ENCODE measurements at places on chromosomes 12 and 14.

DNA sequence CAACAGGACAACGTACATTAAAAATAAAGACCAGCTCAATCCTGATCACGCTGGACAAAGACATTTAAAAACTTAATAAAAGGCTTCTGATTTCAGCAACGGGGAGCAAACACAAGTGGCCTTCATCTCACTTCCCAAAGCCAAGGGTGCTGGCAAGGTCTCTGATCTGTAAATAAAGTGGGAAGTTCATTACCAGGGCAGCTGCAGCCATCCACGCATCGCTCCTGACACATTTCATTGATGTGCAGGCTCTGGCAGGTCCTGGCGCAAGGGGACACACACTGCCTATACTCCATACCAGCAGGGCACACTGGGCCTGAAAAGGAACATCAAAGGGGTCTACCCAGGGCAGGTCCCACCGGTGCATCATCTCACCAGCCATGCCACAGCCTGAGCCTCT is 51.0 kb downstream of the VWF start:
- DNase-seq, result no peak

- peak; percentile 24 for DNase-seq
Observed at GRCh38 chr12:55686366-55687010, 21.2 kb downstream of the ITGA7 start.

DNA sequence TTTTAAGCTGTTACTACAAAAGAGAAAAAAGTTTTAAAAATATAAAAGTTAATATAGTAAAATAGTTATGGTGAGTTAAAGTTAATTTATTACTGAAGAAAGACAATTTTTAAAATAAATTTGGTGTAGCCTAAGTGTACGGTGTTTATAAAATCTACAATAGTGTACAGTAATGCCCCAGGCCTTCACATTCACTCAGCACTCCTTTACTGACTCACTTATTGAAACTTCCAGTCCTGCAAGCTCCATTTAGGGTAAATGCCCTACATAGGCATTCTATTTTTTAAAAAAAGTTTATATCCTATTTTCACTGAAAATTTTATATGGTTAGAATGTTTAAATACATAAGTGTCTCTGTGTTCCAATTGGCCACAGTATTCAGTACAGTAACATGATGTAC is 769.5 kb upstream of the NOVA1 start:
- DNase-seq, result no peak

DNA sequence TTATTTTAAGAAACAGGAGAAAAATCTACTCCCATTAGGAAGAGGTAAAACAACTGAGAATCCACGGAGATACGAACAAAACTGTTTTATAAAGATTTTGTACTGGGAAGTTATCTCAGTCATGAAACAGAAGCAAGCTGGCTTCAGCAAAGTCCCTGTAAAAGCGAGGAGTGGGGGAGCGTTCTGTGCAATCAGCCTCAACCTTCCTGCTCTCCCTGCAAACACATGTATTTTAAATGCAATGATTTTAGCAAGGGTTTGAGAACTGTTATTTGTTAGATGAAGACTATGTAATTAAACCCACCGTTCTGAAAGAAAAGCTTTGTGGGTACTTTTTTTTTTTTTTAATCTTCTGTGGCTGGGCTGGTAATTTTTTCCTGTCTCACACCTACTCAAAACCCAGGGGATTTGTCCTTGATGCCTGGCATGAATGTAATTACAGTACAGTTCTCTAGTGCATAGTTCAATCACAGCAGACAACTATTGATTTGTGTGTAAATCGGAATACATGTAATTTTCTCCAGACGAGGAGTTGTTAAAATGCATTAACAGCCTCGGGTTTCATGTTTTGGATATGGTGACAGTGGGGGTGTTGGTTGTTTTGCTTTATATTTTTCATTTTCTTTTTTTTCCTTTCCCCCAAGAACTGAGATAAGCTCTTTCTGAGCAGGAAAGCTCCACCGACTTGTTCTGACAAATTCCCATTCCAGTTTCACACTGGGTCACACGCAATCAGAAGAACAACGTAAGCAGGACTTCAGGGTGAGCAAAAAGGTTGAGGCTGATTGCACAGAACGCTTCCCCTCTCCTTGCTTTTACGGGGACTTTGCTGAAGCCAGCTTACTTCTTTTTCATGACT is 153.6 kb downstream of the PHLDA1 start:
- DNase-seq, result no peak

DNA sequence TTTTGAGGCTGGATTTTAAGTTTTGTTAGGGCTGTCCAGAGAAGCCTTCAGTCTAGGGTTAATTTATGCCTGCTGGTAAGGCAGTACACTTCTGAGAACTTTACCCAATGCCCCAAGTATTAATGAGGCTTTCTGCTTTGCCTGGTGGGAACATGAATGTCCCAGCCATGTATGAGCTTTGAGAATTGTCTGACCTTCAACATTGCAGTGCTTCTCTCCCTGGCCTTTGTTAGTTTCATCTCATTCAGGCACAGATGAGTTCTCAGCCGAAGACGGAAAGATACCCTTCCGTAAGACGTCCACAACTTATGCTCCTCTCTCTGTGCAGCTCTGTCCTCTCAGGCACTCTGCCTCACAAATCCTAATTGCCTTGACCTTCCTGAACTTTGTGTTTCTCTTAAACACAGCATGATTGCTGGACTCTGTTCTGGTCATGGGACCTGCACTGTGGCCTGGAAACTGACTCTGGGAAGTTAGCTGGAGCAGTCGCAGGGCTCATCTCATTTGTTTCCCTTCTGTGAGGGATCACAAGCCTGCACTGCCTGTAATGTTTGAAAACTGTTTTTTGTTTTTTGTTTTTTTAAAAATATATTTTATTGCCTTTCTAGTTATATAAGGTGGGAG is 15.7 kb downstream of the CHPT1 start:
- DNase-seq, result no peak

GRCh38 chr12:51307655-51308593 is 16.1 kb downstream of the BIN2 start:
- peak; percentile 92 for DNase-seq

GRCh38 chr14:98947911-98948595 is 323.9 kb downstream of the BCL11B start:
- DNase-seq, result no peak

DNA sequence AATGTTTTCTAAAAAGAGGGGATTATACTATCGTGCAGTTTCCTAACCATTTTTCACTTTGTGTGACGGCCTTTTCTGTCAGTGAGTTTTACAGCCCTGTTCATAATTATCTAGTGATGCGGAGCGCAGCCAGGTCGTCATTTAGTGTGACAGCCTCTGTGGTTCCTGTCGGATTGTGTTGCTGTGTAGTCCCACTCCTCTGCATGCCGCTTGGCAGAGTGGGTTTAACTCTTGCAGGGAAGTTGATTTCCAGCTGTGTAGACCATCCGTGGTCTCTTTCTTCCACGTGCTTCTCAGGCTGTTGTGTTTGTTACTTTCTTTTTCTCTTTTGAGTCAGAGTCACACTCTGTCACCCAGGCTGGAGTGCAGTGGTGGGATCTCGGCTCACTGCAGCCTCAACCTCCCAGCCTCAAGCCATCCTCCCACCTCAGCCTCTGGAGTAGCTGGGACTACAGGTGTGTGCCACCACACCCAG is 8.6 kb downstream of the RAN start:
- DNase-seq, result no peak

DNA sequence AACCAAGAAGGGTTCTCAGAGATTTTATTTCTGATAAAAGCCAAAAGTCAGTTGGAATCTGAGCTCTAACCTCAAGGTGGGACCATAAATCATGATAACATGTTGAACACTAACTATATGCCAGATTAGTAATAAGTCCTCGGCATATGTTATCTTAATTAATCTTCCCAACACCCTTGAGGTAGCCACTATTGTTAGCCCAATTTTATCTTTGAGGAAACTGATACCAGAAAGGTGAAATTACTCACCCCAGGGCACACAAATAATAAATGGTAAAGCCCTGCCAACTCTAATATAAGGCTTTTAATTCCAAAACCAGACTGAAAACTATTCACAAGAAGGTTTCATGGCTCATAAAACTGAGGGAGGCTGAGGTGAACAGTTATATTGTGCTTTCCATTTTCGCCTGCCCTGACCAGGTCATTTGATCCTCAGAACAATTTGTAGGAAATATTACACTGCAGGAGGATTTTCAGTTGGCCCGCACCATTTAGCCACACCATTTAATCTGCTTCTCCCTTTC is 16.1 kb upstream of the NUAK1 start:
- DNase-seq, result no peak

- no peak for DNase-seq
Observed at GRCh38 chr12:32773691-32774090, 18.0 kb upstream of the YARS2 start.

- DNase-seq, result no peak
Observed at GRCh38 chr14:91317381-91318308, 73.1 kb upstream of the GPR68 start.

DNA sequence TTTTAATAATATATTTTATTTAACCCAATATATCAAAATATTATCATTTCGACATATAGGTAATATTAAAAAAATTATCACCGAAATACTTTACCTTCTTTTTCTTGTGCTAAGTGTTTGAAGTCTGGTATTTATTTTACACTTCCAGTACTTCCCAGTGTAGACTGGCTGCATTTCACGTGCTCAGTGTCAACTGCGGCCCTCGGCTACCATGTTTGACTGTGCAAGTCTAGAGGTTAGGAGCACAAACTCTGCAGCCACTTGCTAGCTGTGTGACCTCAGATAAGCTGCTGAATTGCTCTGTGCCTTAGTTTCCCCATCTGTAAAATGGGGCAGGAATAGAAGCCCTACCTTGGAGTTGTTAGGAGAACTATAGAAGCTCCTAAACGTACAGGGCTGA is 42.3 kb upstream of the ESRRB start:
- DNase-seq, result no peak

DNA sequence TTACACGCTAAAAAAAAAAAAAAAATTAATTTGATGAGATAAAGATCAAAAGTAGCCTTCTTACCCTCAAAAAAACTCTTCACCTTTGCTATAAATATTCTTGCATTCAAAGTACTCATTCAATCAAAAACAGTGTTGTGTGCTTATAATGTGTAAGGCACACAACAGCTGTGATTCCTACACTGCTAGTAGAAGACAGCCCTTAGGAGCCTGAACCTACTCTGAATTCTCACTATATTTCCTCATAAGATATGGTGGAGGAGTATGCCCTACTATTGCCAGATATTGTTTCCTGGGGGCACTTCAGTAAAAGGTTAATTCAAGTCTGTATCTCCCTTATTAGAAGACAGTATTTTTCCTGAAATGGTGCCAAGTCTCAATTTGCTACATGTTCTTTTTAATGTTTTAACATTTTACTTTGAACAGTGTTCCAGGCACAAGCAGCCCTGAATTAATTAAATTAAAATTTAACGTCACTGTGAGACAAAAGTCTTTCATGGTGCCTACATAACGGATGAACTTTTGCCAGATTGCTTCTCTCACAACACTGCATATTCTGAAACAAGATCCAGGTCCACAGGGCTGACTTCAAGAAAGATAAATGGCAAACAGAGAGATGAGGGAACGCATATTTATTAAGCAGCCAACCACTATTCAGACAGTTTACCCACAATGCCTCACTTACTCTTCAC is 19.3 kb downstream of the PPP2R5E start:
- DNase-seq, result no peak

GRCh38 chr12:68109444-68110217 is 49.9 kb downstream of the IFNG start:
- DNase-seq, result no peak

GRCh38 chr12:46677749-46678148 is 148.0 kb downstream of the SLC38A4 start:
- no peak for DNase-seq

DNA sequence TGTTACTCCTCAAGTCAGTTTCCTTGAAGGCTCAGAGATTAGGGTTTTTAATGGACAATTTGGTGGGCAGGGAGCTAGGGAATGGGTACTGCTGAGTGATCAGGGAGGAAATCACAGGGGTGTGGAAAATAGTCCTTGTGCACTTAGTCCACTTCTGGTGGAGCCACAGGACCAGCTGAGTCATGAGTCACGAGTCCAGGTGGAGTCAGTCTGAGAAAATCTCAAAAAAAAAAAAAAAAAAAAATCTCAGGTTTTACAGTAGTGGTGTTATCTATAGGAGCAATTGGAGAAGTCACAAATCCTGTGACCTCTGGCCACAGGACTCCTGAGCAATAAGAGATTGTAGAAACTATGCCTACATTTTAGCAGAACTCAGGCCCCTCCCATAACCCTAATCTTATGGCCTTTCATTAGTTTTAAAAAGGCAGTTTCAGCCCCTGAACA is 28.2 kb upstream of the AMN1 start:
- DNase-seq, result no peak

DNA sequence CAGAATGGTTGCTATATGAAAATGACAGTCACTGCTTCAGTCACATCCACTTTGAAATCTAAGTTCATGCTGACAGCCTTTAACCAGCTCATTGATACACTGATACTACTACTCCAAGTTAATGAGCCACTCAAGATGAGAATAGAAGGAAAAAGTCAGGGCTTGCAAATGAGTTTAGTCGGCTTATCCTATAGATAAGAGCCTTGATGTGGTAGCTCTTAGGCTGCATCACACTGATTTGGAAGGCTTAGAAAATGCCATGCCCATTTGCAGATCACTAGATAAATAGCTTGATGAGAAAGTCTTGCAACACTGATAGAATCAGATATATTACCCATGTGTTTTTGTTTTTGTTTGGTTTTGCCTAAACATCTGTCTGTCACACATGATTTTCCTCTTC is 251.4 kb upstream of the ATXN7L3B start:
- no peak for DNase-seq

DNA sequence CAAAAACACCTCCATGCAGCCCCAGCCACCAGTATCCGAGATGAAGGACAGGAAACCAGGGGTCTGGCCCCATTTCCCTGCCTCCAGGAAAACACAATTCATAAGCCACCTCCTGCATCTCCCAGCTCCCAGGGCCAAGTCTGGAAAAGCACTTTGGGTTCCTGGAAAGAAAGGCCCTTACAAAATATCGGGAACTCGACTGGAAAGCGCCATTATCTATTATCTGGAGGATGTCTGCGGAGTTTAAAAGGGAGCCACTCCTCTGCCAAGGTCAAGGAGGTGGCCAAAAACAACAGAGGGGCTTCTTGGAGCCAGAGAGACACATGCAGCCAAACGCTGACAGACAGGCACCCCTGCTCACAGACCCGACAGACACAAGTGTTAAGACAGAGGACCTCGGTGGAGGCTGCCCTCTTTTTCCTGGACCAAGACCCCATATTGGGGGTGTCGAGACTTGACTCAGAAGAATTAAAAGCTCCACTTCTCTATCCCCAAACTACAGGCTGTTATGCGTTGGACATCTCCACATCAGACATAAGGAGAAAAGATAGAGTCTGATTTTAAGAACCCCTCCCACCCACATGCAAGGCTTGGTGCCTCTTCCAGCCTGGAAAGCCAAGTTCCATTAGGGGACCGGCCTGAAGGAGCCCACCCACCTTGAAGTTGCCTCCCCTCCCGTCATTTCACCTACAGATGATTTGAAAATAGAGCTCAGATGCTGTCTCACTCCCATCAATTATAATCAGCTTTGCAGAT is 9.6 kb downstream of the ACTN1 start:
- DNase-seq, result no peak

DNA sequence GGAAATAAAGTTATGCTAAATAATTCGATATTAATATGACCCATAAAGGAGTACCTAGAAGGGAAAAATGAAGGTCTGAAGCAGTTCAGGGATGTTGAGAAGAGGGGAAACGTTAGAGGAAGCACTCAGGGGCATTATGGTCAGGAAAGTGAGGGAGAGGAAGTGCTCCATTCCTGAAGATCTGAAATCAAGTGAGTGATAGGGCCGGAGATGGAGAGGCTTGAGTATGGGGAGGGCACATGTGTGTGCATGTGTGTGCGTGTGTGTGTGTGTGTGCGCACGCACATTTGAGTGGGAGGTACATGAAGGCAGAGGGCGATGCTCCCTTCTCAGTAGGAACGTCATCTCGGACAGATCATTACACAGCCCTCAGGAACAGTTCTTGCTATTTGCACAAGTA is 4.9 kb upstream of the DCD start:
- no peak for DNase-seq

- DNase-seq, result no peak
Observed at GRCh38 chr14:38111046-38111445, 96.7 kb upstream of the SSTR1 start.
